Suprapubic skin (tissue), 4 donors: ENCODE measurements at places on chromosomes 13 and 19.

GRCh38 chr19:48290771-48291488, 21.0 kb downstream of the ZNF114 start:
- H3K4me1 ChIP-seq = peaks cover 15% of the 10 kb centered on the region
- H3K4me3 ChIP-seq = peak overlapping the region; percentile 49
- peak; percentile 83 for DNase-seq
- H3K36me3 ChIP-seq = peaks cover 6% of the 10 kb centered on the region
- H3K27ac ChIP-seq = peak overlapping the region; percentile 20

DNA sequence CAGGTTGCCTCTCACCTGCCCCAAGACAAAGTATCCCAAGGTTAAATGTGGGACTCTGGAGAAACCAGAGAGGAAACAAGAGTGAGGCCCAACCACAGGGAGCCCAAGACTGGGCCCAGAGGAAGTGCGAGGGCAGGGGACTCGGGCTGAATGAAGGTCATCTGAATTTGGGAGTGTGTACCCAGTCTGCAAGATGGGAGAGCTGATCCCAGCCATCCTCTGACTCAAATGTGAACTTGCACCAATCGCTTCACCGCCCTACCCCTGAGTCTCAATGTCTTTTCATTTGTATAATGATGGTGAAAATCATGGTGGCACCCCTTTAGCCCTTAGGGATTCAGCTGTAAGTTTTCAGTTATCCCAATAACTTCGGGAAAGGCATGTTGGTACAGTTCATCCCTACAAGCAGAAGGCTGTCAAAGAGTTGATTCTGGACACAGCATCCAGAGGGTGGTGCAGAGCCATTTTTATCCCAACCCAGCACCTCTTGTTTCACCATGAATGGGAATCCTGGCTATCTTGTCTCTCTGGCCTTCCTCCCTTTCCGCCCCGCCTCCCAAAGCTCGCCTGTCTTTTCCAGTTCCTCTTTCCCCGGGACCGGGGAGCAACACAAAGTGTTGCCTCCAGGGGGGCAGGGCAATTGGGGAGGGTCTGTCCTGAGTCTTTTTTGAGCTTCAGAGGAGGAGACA, 123.4 kb downstream of the NUFIP1 start:
- H3K4me3 ChIP-seq = no peak overlapping the region
- no peaks in the 10 kb centered on the region for H3K27me3 ChIP-seq
- H3K27ac ChIP-seq = no peak overlapping the region

DNA sequence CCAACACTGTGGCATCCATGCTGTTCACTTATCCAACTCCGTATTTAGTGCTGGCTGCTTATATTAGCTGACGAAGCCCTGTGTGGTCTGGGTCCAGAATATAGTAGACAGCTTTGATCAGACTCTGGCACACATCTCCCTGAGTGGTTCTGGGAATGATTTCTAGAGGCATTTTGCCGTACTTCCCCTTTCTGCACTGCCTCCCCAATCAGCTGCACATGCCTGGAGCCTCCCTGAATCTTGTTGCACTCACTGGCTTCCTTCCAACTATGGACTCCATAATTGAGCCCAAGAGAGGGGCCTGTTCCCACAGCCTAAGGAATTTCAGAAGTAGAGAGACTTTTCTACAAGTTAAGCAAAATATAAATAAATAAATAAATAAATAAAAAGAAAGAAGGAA, 30.4 kb upstream of the PCDH8 start:
- no peaks in the 10 kb centered on the region for H3K36me3 ChIP-seq
- H3K27ac ChIP-seq = no peak overlapping the region
- peaks cover 4% of the 10 kb centered on the region for H3K27me3 ChIP-seq

DNA sequence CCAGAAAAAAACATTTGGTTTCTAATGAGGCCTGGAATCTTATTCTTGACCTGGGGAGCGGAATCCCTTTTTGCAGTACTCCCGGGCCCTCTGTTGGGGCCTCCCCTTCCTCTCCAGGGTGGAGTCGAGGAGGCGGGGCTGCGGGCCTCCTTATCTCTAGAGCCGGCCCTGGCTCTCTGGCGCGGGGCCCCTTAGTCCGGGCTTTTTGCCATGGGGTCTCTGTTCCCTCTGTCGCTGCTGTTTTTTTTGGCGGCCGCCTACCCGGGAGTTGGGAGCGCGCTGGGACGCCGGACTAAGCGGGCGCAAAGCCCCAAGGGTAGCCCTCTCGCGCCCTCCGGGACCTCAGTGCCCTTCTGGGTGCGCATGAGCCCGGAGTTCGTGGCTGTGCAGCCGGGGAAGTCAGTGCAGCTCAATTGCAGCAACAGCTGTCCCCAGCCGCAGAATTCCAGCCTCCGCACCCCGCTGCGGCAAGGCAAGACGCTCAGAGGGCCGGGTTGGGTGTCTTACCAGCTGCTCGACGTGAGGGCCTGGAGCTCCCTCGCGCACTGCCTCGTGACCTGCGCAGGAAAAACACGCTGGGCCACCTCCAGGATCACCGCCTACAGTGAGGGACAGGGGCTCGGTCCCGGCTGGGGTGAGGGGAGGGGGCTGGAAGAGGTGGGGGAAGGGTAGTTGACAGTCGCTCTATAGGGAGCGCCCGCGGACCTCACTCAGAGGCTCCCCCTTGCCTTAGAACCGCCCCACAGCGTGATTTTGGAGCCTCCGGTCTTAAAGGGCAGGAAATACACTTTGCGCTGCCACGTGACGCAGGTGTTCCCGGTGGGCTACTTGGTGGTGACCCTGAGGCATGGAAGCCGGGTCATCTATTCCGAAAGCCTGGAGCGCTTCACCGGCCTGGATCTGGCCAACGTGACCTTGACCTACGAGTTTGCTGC, at the start of gene ICAM4:
Gene ICAM4, plus strand, starts transcription at position 153 of the 935 bp plus-strand sequence. Its CDS starts 58 bp downstream, at position 211.
- peaks cover 53% of the 10 kb centered on the region for H3K4me1 ChIP-seq
- no peak within 1 kb of the TSS for H3K4me3 ChIP-seq
- H3K36me3 ChIP-seq = peaks cover 28% of the 10 kb centered on the region
- H3K27ac ChIP-seq = no peak within 1 kb of the TSS
- DNase-seq = peak; percentile 72

DNA sequence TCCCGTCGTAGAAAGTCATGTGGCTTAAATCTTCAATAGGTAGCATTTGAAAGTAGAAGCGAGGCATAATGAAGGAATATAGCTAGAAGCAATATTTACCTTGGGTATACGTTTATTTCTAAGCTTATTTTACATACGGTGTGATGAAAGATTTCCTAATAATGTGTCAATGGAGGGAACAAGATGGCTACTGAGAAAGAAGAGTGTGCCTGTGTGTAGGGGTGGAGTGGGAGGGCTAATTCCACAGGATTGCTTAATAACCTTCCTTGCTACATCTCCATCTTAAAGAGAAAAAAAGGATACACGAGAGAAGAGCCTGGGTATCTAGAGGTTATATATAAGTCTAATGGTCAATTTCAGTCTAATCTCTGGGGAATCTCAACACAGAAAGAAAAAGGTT, 2.0 kb downstream of the SPART start:
- no peak for DNase-seq
- H3K4me3 ChIP-seq = peak overlapping the region; percentile 91
- no peaks in the 10 kb centered on the region for H3K36me3 ChIP-seq
- H3K27ac ChIP-seq = peak overlapping the region; percentile 100

DNA sequence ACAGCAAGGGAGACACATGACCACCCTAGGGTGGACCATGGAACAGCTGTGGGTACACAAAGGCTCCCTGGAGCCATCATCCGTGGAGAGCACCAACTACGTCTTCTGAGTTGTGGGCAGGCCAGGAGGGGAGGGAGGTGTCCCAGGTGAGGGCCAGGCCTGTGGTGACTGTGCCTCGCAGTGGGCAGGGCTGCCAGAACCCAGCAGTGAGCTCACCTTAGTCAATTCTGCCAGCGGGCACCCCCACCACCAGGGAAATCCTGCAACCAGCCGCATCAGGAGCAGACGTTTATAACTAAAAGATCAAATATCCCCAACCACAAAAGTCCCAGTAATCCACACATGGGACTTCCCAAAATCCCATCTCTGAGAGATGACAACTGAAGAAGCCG, 19.6 kb downstream of the ELL start:
- peak overlapping the region; percentile 31 for H3K27ac ChIP-seq
- H3K36me3 ChIP-seq = no peaks in the 10 kb centered on the region
- peaks cover 92% of the 10 kb centered on the region for H3K4me1 ChIP-seq
- H3K4me3 ChIP-seq = no peak overlapping the region

GRCh38 chr19:31701146-31701545, 351.9 kb upstream of the TSHZ3 start:
- H3K27ac ChIP-seq = no peak overlapping the region
- no peaks in the 10 kb centered on the region for H3K4me1 ChIP-seq
- H3K36me3 ChIP-seq = no peaks in the 10 kb centered on the region
- H3K4me3 ChIP-seq = no peak overlapping the region

GRCh38 chr19:929203-929890, 3.5 kb downstream of the ARID3A start:
- DNase-seq = no peak
- peaks cover 8% of the 10 kb centered on the region for H3K36me3 ChIP-seq
- no peaks in the 10 kb centered on the region for H3K27me3 ChIP-seq
- no peak overlapping the region for H3K27ac ChIP-seq
- H3K4me1 ChIP-seq = peaks cover 48% of the 10 kb centered on the region

DNA sequence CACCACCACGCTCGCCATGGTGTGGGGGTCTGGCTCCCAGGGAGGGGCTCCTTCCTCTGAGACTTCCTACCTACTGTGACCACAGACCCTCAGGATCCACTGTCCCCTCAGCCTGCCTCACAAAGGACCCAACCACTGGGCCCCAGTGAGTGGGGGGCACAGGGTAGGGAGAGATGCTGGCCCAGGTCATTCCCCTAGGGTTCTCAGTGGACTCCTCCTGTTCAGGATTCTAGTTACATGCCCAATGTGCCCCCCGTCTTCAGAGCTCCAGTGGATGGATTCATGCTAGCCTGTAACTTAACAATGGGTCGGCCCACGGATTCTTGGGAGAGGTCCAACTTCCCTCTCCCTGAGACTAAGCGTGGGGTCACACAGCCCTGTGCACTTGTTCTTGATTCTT, at the start of gene TSKS:
Gene TSKS, minus strand, starts transcription at position 77 of the 400 bp plus-strand sequence. Its CDS starts 59 bp downstream, at position 18.
- no peaks in the 10 kb centered on the region for H3K36me3 ChIP-seq
- no peaks in the 10 kb centered on the region for H3K27me3 ChIP-seq
- no peak within 1 kb of the TSS for H3K27ac ChIP-seq
- H3K4me3 ChIP-seq = no peak within 1 kb of the TSS
- DNase-seq = no peak

DNA sequence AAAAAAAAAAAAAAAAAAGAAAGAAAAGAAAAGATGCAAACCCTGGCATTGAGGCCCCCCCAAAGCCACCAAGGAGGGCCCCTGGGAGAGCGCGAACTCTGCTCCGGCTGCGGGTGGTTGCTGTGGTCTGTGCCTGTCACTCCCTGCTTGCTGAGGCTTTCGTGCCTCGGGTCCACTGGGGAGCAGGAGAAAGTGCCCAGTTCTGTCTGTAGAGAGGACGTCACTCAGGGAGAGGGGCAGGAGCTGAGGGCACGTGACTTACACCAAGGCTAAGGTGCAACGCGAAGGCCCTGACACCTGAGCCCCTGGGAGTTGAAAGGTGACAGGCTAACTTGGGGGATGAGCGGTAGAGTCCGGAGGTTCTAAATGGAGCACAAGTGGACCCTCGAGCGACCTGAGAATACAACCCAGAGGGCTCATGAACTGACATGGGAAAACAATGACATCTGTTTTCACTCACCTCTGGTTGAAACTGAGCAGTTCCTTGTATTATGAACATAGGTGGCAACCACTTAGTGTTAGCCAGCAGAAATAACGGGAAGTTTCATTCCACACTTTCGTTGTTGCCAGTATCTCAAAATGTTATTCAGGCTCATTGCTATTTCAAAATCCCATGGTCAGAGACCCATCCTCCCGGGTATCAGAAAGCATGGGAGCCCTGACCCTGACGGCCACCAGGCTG, 69.2 kb upstream of the TM9SF2 start:
- peak overlapping the region; percentile 39 for H3K4me3 ChIP-seq
- H3K27me3 ChIP-seq = peaks cover 4% of the 10 kb centered on the region
- DNase-seq = no peak

GRCh38 chr19:58554494-58555368, at the start of gene CHMP2A:
CHMP2A (minus strand) TSS chr19:58555105; CDS start chr19:58554212, 893 bp downstream.
- H3K27ac ChIP-seq = peak within 1 kb of the TSS; percentile 94
- peak; percentile 99 for DNase-seq
- H3K4me1 ChIP-seq = peaks cover 50% of the 10 kb centered on the region
- peak within 1 kb of the TSS; percentile 71 for H3K4me3 ChIP-seq
- no peaks in the 10 kb centered on the region for H3K27me3 ChIP-seq

DNA sequence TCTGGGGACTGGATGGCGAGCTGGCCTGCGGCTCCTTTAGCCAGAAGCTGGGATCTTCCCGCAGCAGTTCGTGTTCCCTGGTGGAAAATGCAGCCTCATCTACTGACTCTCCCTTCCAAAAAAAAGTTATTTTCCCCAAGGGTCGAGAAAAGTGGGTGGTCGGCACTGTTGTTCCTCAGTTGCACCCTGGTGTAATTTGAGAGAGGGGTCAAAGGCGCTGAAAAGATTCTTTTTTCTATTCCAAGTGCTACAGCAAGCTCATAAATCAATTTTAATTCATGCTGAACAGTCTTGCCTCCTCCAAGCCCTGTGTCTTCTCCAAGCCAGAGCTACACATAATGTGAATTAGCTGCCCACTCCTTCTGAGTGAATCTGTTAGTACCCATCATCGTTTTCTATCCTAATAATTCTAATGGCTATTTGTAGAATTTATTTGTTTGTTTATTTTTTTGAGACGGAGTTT, 774 bp downstream of the SLC25A15 start:
- DNase-seq = no peak
- peaks cover 15% of the 10 kb centered on the region for H3K4me1 ChIP-seq
- no peaks in the 10 kb centered on the region for H3K27me3 ChIP-seq
- H3K36me3 ChIP-seq = peaks cover 6% of the 10 kb centered on the region
- H3K4me3 ChIP-seq = peak overlapping the region; percentile 73
- peak overlapping the region; percentile 85 for H3K27ac ChIP-seq

DNA sequence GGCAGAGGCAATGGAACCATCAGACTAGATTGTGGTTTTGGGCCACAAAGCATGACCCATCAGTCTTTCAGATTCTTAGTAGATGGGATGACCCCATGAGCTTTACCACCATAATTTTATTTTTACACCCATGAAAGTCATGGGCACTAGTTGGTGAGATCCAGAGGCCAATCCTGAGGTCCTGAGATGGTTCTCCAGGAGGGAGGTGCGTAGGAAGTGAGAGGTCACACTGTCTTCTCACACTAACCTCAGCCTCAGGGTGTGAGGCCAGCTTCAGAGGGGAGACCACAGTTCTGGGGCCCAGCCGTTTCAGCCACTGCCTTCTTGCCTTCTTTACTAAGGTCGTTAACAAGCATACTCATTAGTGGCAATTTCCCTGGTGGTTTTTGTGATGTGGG, 106.4 kb downstream of the AKAP11 start:
- H3K4me1 ChIP-seq = no peaks in the 10 kb centered on the region
- no peak overlapping the region for H3K4me3 ChIP-seq
- H3K36me3 ChIP-seq = no peaks in the 10 kb centered on the region
- H3K27me3 ChIP-seq = no peaks in the 10 kb centered on the region
- no peak for DNase-seq
- H3K27ac ChIP-seq = no peak overlapping the region

DNA sequence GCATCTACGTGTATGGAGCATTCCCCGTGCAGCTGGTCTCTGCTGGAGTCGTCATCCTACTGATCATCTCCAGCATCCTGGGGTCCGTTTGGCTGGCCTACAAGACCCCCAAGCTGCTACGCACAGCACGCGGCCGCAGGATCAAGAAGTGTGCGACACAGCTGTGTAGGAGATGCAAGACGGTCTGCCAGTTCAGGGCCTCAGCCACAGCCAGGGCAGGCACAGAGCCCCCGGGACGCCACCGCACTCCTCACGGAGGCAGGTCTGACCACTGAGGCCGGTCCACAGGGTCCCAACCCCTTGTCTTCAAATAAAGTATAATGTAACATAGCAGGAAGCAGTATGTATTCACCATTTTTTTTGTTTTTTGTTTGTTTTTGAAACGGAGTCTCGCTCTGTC, 6.1 kb downstream of the PRR22 start:
- H3K36me3 ChIP-seq = no peaks in the 10 kb centered on the region
- H3K27me3 ChIP-seq = no peaks in the 10 kb centered on the region
- DNase-seq = no peak
- peaks cover 3% of the 10 kb centered on the region for H3K4me1 ChIP-seq
- no peak overlapping the region for H3K27ac ChIP-seq

- DNase-seq = no peak
- no peaks in the 10 kb centered on the region for H3K4me1 ChIP-seq
- no peak overlapping the region for H3K27ac ChIP-seq
Measured at GRCh38 chr13:96844616-96845015, 149.7 kb downstream of the OXGR1 start.
